ENCODE measurements at places on chromosomes 4 and X.
A peak's percentile ranks its signal among the peaks of the same experiment; 100 is the strongest.

DNA sequence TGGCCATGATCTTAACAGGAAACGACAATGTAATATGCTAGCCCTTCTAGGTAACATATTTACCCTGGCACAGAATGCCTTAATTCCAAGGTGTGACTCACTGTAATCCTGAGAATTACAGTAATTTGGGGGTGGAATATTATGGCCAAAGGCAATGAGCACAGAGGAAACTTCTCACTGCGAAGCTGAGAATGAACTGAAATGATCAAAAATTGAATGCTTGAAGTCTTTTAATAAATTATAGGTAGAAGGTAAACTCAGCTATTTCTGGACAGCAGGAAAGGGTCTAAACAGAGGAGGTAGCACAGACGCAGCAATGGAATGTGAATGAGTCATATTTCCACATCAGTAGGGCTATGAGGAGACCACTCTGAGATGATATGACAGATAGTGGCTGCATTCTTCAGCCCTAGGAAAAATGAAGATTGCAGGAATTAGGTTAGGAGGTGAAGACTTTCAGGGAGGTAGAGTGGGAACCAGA lies 312.6 kb downstream of the PACRGL start:
- DNase-seq: peak; percentile 82

DNA sequence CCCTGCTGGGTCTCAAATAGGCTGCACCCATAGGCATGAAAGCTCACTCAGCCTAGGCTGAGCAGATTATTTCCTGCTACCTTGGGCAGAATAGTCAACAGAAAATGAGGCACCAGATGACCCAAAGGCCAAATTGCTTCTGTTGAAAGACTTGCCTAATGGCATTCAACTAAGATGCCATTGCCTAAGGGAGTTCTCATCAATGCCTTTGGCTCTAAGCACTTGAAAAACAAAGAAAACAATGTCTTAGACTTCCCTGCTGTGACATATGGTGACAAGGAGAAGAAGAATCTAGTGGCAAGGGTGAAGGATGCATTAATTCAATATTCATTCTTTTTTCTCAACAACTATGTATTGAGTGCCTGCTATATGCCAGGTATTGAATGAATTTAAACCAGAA lies 25.7 kb upstream of the PCDH19 start:
- DNase-seq: no peak

- no peak for DNase-seq
Observed at GRCh38 chrX:79146640-79147390, 2.3 kb downstream of the GPR174 start.

- DNase-seq: no peak
Observed at GRCh38 chr4:163495900-163496299, 1.4 kb downstream of the TMA16 start.
